ENCODE measurements at places on chromosomes 4 and X. TPM values are rescaled to one million over a fixed set of nuclear protein-coding genes. Genes with fewer than 3 reads are reported as not detected.

GPRASP3 gene
- 8.0 TPM for total RNA-seq

AR gene
- 8.3 TPM for total RNA-seq

VSIG1 gene
- not detected for total RNA-seq

CLIC2 gene
- total RNA-seq, result not detected

DNA sequence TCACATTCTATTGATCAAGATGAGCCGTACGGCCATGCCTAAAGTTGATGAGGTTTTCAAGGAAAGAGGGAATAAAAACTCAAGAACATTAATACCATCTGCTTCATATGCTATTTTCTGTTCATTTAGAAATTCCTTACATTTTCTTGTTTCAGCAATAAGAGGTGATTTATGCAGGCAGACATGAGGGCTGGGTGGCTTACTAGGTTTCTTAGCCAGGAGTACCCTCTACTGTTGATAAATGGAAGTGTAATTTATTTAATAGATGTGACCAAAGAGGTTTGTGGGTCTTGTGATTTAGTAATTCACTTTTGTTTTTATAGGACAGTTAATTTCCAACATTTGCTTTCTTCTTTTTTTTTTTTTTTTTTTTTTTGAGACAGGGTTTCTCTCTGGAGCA lies 6.4 kb upstream of the SMIM9 start:
- H3K27me3 ChIP-seq, result no peaks in the 10 kb centered on the region
- no peaks in the 10 kb centered on the region for H3K4me1 ChIP-seq
- H3K36me3 ChIP-seq, result no peaks in the 10 kb centered on the region
- H3K27ac ChIP-seq, result no peak overlapping the region

GRCh38 chrX:45986081-45986480 lies 559.1 kb downstream of the ZNF674 start:
- no peaks in the 10 kb centered on the region for H3K36me3 ChIP-seq
- no peaks in the 10 kb centered on the region for H3K4me1 ChIP-seq
- H3K27ac ChIP-seq, result no peak overlapping the region
- no peaks in the 10 kb centered on the region for H3K27me3 ChIP-seq
- no peak overlapping the region for H3K4me3 ChIP-seq
